NCI-H1105 treated with DMSO at 0.1 percent for 48 hours (cell line): ENCODE measurements at places on chromosomes 12 and 14.

DNA sequence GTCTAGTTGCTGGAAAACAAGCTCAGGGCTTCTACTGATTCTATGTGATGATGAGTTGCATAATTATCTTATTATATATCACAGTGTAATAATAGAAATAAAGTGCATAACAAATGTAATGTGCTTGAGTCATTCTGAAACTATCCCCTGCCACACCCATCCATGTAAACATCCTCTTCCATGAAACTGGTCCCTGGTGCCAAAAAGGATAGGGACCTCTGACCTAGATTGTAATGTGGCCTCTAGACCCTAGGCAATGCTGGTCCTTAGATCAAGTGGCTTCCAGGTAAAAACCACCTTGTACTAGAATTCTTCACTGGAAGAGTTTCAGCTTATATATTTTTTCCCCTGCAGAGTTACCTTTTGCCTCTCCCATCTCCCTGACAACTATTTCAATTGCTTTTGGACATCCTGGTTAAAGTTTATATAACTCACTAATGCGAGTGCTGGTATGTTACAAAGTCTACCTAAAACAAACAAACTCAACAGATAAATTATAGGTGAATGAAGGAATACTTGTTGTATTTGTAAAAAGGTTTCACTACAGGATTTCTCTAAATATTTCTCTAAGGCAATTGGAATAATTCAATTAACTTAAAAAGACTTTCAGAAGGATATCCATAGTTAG lies 462.5 kb downstream of the NAV3 start:
- DNase-seq = no peak

DNA sequence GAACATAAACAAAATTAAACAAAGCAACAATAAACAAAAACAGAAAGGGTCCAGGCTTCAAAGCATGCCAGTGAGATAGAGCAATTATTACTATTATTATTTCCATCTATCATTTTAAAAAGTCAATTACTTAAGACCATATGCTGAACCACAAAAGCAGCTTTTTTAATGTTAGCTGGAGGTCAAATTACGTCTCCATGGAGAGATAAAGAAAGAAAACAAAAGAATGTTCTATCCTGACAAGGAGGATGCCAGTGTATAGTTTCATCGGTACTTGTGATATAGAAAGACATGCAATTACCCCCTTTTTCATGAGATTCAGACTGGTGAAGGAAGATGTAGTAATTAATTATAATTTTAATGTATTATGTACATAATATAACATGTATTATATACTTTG lies 81.6 kb upstream of the DCN start:
- no peak for DNase-seq

DNA sequence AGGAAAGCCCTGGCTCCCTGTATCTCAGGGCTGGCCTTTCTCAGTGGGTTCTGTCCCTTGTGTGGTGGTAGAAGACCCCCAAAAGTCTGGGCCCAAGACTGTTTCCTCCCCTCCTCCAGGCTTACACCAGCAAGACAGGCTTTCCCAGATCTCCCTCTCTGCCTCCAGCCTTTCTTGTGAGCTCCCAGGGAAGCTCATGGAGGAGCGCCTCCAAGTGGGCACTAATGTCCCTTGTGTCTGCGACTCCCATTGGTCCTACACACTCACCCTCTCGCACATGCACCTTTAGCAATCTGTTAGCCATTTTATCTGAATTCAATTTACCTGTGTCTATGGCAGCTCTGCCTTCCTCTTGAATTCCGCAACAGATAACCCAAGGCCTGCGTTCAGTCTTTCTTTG lies 251.1 kb upstream of the CAND1 start:
- DNase-seq = no peak

DNA sequence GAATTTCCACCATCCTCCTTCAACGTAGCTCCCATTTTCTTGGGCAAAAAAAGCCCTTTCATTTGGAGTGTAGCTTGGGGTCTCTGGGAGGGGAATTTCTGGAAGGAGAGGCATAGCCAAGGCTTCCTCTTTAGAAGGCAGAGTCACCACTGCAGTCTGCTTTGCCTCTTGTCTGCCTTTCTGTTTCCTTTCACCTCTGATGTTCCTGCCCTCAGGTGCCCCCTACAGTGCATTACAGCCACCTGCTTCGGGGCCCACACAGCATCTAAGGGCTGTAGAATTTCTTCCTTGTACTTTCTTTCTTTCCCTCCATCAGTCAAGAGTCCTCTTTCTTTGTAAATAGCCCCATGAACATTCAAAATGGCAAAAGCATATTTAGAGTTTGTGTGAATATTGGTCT lies 1313.9 kb downstream of the TMEM121 start:
- DNase-seq = no peak

GRCh38 chr12:46702581-46703344 lies 123.0 kb downstream of the SLC38A4 start:
- no peak for DNase-seq
